ENCODE measurements at places on chromosomes 2 and 18.
A peak's percentile ranks its signal among the peaks of the same experiment; 100 is the strongest.

- DNase-seq, result no peak
Measured at GRCh38 chr2:231590614-231591013, 2.0 kb upstream of the TEX44 start.

DNA sequence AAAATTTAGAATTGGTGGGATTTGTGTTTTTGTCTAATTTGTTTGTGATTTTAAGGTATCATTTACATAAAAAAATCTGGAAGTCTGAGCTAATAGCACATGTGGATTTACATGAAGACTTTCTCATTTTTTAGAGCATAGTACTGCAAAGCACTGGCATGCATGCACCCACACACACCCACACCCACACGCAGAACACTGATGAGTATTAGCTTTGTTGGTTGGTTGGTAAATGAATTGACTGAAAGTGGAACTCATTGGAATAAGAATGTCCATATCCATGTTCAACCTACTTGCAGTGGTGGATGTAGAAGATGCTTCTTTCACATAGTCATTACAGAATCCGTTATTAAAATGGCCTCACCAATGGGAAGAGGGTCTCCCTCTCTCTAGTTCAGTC, 475.8 kb downstream of the PLCL1 start:
- DNase-seq, result no peak

DNA sequence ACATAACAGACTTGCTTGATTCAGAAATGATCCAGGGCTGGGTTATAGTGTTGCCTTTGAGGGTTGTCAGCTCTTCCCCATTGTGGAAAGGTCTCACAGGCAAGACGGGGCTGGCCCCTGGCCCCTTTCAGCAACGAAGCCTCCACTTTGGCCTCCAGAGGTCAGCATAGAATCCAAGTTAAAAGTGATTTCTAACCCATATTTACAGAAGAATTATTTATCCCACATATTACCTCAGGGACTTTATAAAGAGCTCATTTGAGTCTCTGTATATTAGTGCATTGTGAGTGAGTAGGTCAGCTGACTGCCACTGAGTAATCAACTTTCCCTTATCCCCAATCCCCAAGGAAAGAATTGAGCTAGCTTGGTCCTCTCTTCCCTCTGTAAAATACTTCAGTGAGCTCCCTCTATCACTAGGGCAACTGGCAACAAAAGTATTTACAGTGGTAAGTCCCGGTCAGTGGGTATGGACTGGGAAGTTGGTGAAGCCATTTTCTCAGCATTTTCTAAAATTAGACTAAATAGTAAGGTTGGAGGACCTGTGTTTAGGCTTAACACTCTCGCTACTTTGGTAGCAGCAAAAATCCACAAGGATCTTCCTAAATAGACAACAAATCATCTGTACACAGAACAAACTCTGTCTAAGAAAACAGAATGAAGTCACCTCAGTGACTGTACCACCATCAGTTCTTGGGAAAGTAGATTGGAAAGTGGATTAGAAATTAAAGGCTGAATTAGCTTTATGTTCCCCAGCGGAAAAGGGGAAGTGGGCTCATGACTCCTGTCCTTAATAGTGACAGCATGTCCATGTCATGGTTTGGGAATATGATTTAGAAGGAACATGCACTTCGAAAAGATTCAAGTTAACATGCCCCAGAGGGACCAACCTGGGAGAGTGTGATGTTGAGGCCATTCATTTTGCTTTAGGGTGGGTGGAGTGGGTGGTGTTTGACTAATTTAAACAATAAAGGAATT, 171.0 kb upstream of the SIX3 start:
- DNase-seq, result peak; percentile 75

GRCh38 chr2:233307565-233307964, at the start of gene SAG:
TSS of gene SAG (plus strand) at chr2:233307816. CDS start at chr2:233309190, 1,374 bp downstream.
- no peak for DNase-seq

GRCh38 chr2:109133746-109134145, 4.7 kb downstream of the SH3RF3 start:
- DNase-seq, result no peak

GRCh38 chr2:14827226-14828023, 194.9 kb downstream of the LRATD1 start:
- DNase-seq, result no peak

- DNase-seq, result no peak
Measured at GRCh38 chr2:177921726-177922125, 150.9 kb downstream of the PDE11A start.

DNA sequence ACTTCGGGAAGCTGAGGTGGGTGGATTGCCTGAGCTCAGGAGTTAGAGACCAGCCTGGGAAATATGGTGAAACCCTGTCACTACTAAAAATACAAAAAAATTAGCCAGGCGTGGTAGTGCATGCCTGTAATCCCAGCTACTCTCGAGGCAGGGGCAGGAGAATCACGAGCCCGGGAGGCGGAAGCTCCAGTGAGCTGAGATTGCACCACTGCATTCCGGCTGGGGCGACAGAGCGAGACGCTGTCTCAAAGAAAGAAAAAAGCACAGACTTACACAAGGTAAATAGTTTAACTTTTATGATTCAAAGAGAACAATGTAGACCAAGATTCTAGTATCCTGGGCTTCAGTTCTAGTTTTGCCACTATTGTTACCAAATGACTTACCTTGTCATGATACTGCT, 37.4 kb downstream of the NCKAP1 start:
- no peak for DNase-seq

GRCh38 chr2:128289439-128289838, 29.2 kb downstream of the HS6ST1 start:
- peak; percentile 65 for DNase-seq

GRCh38 chr2:47250586-47251403, 95.7 kb upstream of the STPG4 start:
- no peak for DNase-seq

GRCh38 chr2:64489081-64489751, 34.9 kb upstream of the AFTPH start:
- DNase-seq, result no peak

GRCh38 chr18:62953663-62954062, 238.3 kb downstream of the PHLPP1 start:
- no peak for DNase-seq

- DNase-seq, result peak; percentile 90
Measured at GRCh38 chr2:32697156-32697555, 69.3 kb downstream of the TTC27 start.

- peak; percentile 68 for DNase-seq
Measured at GRCh38 chr2:224309176-224309575, 92.7 kb downstream of the FAM124B start.

GRCh38 chr2:40844353-40845277, 392.7 kb upstream of the SLC8A1 start:
- no peak for DNase-seq

GRCh38 chr2:70796262-70796661, 5.8 kb upstream of the FIGLA start:
- DNase-seq, result no peak

DNA sequence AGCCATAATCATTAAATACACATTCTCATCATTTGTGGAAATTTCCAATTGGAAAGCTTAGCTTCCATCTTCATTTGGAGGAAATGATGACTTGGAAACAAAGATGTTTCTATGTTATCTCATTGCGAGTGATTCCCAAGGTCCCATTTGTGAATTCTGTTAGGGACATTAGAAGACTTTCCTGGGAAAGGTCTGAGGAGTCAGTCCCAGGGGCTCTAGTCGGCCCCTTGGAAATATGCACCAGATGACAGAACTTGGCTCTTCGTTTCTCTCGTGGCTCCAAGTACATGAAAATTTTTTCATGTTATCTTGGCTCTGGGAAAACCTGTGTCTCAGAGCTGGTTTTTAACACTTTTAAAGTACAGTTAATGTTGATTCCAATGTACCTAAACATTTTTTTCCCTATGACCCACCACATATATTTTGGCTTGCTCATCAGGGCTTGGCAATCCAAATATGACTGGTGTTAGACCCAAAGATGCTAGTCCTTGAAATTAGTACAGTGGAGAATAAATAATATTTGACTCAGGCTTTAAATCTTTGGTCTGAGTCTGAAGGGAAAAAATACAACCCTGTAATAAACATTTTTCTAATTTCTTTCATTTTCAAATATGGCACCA, 15.4 kb upstream of the CAVIN2 start:
- DNase-seq, result no peak

GRCh38 chr2:101832114-101832513, 134.6 kb downstream of the MAP4K4 start:
- DNase-seq, result no peak

DNA sequence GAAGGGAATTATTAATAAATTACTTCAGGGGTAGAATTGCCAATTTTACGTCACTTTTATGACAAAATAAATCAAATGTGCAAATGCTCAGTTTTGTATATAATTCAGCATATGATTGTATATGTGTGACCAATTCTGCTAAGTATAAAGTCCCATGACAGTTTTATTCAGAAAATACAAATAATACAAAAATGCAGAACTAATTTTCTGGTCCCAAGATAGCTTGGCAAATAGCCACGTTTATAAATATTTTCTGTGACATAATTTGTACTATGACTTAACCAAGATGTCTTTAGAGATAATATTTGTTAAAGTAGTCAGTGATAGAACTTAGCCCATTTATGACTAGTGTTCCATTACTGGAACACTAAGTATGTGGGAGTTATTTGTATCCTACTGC, 24.2 kb upstream of the CAB39 start:
- DNase-seq, result no peak

DNA sequence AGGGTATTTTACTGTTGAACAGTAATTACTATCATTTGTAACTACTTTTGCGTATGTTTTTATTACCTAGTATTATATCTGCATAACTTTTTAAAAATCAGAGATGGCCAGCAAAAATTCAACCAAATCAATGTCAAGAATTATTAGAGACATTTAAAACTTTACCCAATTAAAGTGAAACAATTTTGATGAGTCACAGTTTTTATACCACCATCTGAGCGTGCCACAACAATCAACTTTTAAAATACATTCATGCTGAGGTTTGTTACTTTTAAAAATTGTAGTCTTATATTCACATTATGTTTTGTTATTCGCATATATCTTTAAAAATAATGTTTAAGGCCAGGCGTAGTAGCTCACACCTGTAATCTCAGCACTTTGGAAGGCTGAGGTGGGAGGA, 114.9 kb downstream of the RTN4 start:
- no peak for DNase-seq

DNA sequence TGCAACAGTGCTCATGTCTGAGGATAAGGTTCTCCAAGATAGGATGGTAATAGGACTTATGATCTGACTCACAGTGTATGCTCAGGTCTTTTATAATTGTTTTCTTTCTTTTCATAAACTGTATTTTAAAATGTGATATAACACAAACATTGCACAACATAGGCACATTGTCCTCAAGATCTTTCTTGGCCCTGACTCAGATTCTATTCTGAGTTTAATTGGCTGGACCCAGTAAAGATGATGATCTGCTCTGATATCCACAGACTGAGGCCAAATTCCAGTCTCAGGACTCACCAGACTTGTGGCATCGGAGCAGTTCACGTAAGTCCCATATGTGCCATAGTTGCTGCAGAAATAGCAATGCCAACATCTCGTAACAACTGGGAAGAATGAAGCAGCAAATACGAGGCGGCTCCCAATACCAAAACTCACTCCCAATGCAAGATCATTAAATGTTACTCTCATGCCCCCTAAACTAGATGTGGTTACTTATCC, 448.9 kb upstream of the SLC14A2 start:
- DNase-seq, result peak; percentile 42

DNA sequence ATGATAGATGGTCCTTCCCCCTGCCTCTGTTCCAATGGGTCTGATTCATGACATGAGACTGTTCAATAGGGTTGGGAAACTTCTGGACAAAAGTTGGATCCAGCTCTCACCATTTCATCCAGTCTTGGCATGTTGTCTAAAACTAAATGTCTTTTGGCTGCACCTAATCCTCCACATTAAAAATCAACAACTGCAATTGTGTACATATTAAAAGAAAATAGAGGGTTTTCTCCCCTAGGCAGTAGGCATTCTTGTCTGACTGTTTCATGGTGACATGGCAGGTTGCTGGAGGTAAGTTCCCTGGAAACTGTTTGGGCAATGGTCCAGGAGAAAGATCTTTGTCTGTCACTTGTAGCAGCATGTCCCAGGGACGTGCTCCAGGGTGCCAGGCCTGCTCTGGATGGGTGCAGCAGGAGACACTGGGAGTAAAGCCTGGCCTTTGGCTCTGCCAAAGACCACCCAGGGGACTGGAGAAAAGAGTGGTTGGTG, 135.8 kb downstream of the TCF4 start:
- DNase-seq, result peak; percentile 34

GRCh38 chr18:37253394-37254235, 312.0 kb downstream of the CELF4 start:
- DNase-seq, result peak; percentile 87

DNA sequence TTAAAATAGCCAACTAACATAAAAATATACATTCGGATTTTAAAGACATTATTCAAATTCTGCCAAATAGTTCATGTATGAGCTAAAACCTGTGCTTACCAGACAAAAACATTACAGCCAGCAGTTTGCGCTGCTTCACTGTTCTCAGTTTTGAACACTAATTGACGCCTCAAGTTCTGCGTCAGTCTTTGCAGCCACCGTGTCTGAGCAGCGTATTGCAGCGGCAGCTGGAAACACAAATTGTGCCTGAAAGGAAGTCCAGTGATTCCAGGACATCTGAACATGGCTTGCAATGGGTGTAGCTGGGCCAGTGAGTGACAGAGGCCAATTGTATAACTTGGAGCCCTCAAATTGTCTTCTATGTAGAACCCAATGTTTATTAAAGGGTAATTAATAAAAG, 267.6 kb downstream of the TFCP2L1 start:
- no peak for DNase-seq

- no peak for DNase-seq
Measured at GRCh38 chr18:30358555-30358954, 684.0 kb downstream of the DSC3 start.

- DNase-seq, result no peak
Measured at GRCh38 chr2:229095472-229095871, 175.6 kb downstream of the PID1 start.

- DNase-seq, result no peak
Measured at GRCh38 chr2:183291436-183291835, 167.2 kb downstream of the NUP35 start.

GRCh38 chr2:237309011-237309410, 105.0 kb downstream of the COL6A3 start:
- DNase-seq, result no peak

DNA sequence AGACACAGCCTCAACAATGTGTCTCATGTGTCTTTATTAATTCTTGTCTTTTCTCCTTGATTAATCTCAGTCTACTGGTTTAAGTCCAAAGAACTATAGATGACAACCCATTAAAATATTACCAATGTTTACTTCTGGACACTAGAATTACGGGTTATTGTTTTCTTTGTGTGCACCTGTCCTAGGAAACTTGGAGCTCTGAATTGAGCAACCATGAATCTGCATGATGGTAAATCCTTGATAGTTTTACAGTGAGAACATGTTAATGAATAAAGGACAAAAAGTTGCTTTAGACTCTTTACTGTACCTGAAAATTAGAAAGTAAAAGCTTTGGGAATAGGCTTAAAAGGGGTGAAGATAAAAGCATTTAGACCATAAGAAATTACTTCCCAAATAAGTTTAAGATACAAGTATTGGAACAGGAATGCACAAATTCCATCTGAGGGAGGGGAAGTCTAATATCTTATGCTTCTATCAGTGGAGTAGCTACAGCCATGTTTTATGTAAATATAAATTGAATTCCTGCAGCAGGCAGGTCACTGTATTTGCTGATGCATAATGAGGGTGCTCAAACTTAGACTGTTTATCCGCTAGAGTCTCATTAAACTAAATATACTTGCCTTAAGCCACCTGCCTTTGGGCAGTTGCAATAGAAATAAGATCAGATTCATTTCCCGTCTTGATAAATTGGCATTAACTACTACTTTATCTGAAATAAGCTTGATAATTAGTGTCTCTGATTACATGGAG, 603.7 kb upstream of the GCFC2 start:
- DNase-seq, result no peak

- DNase-seq, result peak; percentile 70
Measured at GRCh38 chr2:241070811-241071676, 31.0 kb downstream of the MTERF4 start.

GRCh38 chr2:115738111-115738510, 1295.7 kb downstream of the DPP10 start:
- DNase-seq, result no peak

Measured in osteoblast (primary cell).